Activated CD8-positive, alpha-beta memory T cell treated with anti-CD3 and anti-CD28 coated beads for 36 hours (primary cell): ENCODE measurements at places on chromosomes 3 and 15. TPM values are rescaled to one million over a fixed set of nuclear protein-coding genes. Genes with fewer than 3 reads are reported as not detected.

The P3H2 gene
- not detected for total RNA-seq

The FOXB1 gene
- total RNA-seq, result 0.63 TPM

The ZNF662 gene
- 0.86 TPM for total RNA-seq

The PLSCR1 gene
- total RNA-seq, result 28.8 TPM

The NEK10 gene
- total RNA-seq, result 0.34 TPM

The ABHD2 gene
- total RNA-seq, result 59.2 TPM

The CFAP20DC gene
- 1.2 TPM for total RNA-seq

The CRYBG3 gene
- 5.2 TPM for total RNA-seq

The PTH1R gene
- not detected for total RNA-seq

The ROPN1 gene
- not detected for total RNA-seq

The TMEM87A gene
- 37.5 TPM for total RNA-seq

The RPP14 gene
- total RNA-seq, result 24.9 TPM

The CLEC3B gene
- 0.27 TPM for total RNA-seq

The MYL3 gene
- not detected for total RNA-seq

The CHRM5 gene
- total RNA-seq, result not detected

The CSNK1G1 gene
- 21.3 TPM for total RNA-seq

The SNX22 gene
- 0.76 TPM for total RNA-seq

The ATP2B2 gene
- not detected for total RNA-seq

The TGM5 gene
- total RNA-seq, result not detected

The ITIH1 gene
- not detected for total RNA-seq

The LRRC31 gene
- total RNA-seq, result not detected

The CPLX3 gene
- not detected for total RNA-seq

The RTP4 gene
- total RNA-seq, result 1.8 TPM

The WDR93 gene
- not detected for total RNA-seq

The STRA6 gene
- total RNA-seq, result not detected

The MORC1 gene
- total RNA-seq, result not detected

The MINDY4B gene
- not detected for total RNA-seq

The RAD51 gene
- total RNA-seq, result 63.8 TPM

The RPN1 gene
- total RNA-seq, result 196 TPM

The ADAMTS17 gene
- 1.4 TPM for total RNA-seq

The NANOGP8 gene
- total RNA-seq, result not detected

The CASR gene
- not detected for total RNA-seq

The HEG1 gene
- 26.8 TPM for total RNA-seq

The OXTR gene
- total RNA-seq, result 0.73 TPM

The PYGO1 gene
- 0.08 TPM for total RNA-seq

The GOLGA8T gene
- total RNA-seq, result not detected

The IQCH gene
- total RNA-seq, result 2.0 TPM

The AP3B2 gene
- total RNA-seq, result 0.53 TPM

The LRRC49 gene
- total RNA-seq, result 0.65 TPM
